ENCODE measurements at places on chromosomes 2 and 18.

- DNase-seq = peak; percentile 63
Measured at GRCh38 chr2:191030521-191031154, 16.7 kb upstream of the STAT1 start.

- peak; percentile 35 for DNase-seq
Measured at GRCh38 chr2:188607501-188607900, 315.8 kb downstream of the GULP1 start.

DNA sequence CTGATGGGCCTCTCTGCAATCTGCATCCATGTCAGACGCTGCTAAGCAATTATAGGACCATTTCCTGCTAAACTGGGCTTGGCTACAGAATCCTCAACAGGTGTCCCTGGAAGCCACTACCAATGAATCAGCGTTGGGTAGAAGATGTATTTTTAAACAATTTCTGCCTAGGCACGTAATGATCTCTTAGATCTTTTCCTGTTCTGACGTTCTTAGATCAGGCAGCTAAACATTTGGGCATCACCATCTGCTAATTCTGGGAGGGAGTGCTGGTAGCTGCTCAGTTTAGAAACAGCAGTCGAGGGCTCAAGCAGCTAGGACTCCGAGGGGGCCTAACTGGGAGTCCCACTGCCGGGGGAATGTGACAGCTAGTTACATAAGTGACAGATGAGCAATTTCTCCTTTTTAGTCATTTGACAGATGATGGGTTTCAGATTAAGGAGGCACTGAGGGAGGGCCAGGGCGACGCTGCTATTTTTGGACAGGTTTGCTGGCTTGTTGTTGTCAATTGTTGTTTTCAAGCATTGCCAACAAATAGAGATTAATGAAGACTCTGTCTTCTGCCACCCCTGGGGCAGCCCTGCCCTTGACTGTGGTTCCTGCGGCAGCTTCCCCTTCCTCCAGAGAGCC, 92.7 kb downstream of the MRO start:
- DNase-seq = no peak

DNA sequence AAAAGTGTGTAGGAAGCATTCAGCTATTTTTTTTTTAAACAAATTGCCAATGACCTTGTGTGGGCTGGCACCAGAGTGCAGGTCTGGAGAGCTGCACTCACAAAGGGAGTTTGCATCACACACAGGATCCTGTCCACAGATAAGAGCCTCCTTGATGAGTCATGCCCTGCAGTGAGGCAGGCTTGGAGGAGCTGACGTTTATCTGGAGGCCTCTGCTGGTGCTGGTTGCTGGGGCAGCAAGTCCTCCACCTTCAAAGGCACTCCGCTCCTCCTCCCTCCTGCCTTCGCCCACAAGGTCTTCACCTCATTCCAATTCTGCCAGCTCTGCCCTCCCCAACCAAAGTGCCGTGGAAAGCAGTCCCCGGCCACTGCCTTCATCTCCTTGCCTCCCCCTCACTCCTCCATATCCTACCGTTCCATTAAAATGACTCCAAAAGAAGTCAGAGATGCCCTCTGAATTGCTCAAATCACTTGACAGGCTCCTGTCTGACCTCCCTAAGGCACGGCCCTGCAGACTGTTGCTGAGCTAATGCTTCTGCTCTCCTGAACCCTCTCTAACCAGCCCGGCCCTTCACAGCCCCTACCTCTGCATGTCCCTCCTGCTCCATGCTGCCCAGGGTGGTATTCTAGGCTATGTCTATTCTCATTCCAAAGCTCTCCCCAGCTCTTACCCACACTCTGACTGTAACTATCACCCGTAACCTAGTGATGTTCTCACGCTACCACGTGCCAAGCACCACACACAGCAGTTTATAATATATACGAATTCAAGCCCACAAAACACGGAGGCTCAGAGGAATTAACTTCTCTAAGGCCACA, 30.9 kb downstream of the LONRF2 start:
- peak; percentile 98 for DNase-seq

- no peak for DNase-seq
Measured at GRCh38 chr2:25855065-25855464, 23.2 kb downstream of the ASXL2 start.

DNA sequence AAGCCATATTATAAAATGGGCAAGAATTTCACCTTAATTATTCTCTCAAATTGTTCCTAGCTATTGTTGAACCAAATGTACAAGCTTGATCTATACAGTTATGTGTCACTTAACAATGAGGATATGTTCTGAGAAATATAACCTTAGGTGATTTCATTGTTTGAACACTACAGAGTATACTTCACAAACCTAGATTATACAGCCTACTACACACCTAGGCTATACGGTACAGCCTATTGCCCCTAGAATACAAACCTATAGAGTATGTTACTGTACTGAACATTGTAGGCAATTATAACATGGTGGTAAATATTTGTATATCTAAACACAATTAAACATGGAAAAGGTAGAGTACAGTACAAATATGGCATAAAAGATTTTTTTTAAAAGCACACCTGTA, 42.9 kb upstream of the MMADHC start:
- no peak for DNase-seq

DNA sequence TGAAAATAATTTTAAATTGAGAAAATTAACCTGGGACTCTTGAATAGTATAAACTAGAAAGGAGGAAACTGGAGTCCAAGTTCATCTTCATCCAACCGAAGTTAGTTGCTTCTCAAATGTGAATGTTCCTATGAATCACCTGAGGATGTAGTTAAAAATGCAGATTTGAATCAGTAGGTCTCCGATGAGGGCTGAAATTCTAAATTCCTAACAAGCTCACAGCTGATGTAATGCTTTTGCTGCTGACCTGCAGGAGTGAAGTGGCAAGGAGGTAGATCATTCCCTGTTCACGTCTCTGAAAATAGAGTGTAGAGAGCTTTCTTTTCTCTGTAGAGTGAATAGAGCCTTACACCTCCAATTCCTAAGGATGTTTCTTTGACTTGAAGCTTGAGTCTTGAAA, 685.5 kb downstream of the CPS1 start:
- no peak for DNase-seq

DNA sequence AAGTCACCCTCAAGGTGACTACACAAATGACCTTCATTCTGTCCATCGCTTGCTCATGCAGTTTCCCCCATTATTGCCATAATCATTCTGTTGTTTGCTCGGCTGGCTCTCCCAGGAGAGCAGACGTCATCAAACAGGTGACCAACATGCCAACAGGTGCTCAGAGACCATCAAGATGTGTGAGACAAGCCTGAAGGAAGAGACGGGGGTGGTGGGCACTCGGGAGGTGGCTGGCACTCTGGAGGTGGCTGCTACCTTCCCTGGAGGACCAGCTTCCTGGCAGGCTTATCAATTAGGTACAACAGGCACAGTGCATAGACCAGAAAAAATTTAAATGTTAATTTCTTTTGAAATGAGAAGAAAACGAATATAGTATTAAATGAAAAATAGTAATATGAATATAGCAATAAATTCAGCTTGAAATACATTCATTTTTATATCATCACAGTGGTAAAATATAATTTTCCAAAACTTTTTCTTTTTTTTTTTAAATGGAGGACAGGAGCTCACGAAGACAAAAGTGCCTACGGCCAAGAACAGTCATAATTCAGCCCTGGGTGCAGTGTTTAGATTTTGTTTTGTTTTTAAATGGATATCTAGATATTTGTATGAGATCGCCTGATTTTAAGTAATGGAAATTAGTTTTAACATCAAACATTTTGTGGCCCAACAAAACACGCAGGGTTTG, 16.9 kb upstream of the HAAO start:
- no peak for DNase-seq

- no peak for DNase-seq
Measured at GRCh38 chr2:72395096-72395495, 247.4 kb upstream of the CYP26B1 start.

- DNase-seq = peak; percentile 22
Measured at GRCh38 chr18:74797577-74798151, 200.0 kb downstream of the ZNF407 start.

DNA sequence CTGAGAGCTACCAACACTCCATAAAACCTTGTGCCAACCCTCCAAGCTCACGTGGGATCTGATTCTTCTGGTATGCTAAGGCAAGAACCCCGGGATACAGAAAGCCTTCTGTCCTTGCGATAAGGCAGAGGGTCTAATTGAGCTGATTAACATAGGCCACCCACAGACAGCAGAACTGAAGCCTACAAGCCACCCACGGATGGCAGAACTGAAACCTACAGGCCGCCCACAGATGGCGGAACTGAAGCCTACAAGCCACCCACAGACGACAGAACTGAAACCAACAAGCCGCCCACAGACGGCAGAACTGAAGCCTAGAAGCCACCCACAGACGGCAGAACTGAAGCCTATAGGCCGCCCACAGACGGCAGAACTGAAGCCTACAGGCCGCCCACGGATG, 216.3 kb downstream of the SNTG2 start:
- DNase-seq = no peak

GRCh38 chr2:64359892-64360657, 93.9 kb upstream of the LGALSL start:
- peak; percentile 98 for DNase-seq

GRCh38 chr18:2448565-2449151, 122.6 kb downstream of the METTL4 start:
- DNase-seq = no peak

DNA sequence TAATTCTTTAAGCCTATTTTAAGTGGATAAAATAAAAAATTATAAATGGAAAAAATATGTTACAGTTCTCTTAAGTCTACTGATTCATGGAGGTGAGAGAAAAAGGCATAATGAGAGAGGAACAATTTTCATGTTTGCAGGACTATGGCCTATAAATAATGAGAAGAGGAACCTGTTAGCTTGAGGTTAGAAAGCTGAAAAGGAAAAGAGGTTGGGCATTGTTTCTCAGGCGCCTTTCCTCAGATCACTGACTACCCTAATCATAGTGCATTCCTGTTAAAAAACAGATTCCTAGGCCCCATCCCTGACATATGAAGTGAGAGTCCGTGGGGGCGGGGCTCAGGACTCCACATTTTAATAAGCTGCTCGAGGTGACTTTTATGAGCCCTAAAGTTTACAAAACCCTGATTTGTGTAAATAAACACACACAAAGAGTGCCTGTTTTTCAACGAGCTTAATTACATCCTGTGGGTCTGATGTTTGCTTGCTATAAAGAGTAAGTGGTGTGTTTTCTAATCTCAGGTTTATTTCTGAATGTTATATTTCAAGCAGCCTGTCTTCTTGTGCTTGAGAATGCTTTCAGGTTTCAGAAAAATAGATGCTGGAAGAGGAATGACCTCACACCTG, 335.5 kb downstream of the CLIP4 start:
- no peak for DNase-seq

- DNase-seq = no peak
Measured at GRCh38 chr2:237873897-237874551, 14.6 kb downstream of the RAMP1 start.

DNA sequence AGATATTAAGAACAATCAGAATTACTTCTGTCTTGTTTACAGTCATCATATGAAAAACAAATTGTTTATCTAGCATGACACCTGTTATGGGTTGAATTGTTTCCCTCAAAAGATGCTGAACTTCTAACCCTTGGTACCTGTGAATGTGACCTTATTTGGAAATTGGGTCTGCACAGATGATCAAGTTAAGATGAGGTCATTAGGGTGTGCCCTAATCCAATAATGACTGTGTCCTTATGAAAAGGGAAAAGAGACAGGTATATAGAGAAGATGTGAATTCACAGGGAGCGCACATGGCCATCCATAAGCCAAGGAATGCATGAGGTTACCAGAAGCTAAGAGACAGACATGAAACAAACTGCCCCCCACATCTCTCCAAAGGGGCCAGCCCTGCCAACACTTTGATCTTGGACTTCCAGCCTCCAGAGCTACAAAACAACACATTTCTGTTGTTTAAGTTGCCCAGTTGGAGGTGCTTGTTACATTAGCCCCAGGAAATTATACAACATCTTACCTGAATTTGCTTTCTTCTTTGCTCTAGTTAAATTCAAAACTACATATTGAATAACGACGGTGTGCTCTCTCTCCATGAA, 2.3 kb upstream of the HPCAL1 start:
- no peak for DNase-seq

DNA sequence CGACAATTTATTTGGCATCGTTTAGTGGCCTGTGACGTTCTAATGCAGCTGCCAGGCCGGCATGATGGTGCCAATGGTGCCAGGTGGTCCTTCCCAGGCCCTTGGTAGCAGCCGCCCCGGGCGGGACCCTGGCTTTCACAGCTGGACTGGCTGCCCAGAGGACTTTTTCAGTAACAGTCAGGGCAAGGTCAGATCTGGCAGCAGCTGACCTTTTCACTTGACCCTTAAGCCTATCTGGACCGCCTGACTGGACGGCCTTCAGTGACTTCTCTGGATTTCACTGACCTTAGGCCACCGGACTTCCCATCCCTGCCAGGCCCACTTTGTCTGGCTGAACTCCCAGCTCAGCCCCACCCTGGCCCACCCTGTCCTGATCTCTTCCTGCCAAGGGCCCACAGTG, 15.9 kb downstream of the TRIB2 start:
- DNase-seq = no peak

DNA sequence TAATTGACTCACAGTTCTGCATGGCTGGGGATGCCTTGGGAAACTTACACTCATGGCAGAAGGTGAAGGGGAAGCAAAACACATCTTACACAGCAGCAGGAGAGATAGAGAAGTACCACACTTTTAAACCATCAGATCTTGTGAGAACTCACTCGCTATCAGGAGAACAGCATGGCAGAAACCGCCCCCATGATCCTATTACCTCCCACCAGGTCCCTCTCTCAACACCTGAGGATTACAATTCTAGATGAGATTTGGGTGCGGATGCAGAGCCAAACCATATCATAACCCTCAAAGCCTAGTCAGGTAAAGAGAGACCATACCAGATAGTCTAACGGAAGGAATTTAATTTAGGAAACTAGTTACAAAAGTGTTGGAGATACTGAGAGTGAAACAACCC, 182.6 kb upstream of the ACVR2A start:
- DNase-seq = no peak

DNA sequence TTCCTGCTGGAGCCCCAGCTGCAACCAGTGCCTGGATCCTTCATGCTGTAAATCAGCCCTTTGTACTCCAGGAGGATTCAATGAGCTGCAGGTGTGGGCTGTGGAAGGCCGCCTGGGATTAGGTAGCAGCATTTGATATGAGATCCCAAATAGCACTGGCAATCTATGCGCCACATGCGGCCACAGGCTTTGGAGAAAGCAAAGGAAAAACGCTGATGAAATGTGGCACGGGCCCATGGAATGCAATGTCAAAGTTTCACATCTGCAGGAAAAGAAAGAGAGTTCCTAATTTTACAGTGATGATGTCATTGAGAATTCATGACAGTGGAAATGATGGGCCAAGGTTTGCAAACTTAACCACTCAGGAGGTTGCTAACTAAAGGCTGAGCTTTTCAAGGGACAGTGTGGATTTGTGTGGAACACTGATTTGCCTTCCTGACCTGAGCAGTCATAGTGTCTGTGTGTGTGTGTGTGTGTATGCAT, 216.4 kb upstream of the OSR1 start:
- peak; percentile 90 for DNase-seq

GRCh38 chr2:10922307-10923007, 10.7 kb downstream of the KCNF1 start:
- DNase-seq = no peak

DNA sequence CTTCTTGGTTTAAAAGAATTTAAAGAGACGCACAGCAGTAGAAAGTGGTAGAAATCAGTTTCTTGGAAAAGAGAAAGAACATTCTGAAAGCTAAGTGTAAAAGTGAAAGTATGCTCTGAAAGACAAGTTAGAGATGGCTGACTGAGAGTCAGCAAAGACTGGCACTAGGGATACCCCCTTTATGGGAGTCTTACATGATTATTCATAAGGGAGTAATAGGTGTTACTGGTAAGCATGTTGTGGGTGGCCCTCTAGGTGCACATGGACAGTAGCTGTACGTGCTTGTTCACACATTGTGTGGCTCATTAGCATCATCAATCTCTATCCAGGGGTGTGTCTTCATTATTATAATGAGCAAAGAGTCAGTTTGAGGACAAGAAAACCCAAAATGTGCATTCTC, 816.2 kb downstream of the CBLN2 start:
- no peak for DNase-seq
